ENCODE measurements at places on chromosomes 2 and 18. TPM values are rescaled to one million over a fixed set of nuclear protein-coding genes. Genes with fewer than 3 reads are reported as not detected.

GRCh38 chr2:188974164-188974563 is at the start of gene COL3A1:
Gene COL3A1 (plus strand): TSS chr2:188974373. CDS start chr2:188974490, 117 bp downstream.
- H3K4me3 ChIP-seq: peak within 1 kb of the TSS; percentile 27
- H3K27ac ChIP-seq: peak within 1 kb of the TSS; percentile 47
- H3K27me3 ChIP-seq: no peaks in the 10 kb centered on the region

DNA sequence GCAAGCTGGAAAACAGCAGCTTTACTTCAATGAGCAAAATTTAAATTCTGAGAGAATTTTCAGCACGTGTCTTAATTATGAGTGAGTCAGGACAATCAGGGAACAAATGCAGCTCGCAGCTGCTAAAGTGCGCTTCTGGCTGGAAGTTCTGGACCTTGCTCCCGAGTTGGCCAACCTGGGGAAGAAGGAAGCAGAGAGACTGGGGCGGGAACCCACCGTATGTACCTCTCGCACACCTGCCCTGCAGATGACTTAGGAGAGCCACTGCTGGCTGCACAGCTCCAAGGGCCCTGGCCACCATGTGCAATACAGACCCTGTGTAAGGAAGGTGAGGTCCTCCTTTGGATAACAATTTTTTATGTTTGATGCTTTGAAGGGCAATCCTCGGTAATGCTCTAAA is 42.4 kb downstream of the REEP1 start:
- no peaks in the 10 kb centered on the region for H3K36me3 ChIP-seq
- no peak for DNase-seq
- peaks cover 15% of the 10 kb centered on the region for H3K27me3 ChIP-seq
- H3K27ac ChIP-seq: no peak overlapping the region
- no peaks in the 10 kb centered on the region for H3K4me1 ChIP-seq

DNA sequence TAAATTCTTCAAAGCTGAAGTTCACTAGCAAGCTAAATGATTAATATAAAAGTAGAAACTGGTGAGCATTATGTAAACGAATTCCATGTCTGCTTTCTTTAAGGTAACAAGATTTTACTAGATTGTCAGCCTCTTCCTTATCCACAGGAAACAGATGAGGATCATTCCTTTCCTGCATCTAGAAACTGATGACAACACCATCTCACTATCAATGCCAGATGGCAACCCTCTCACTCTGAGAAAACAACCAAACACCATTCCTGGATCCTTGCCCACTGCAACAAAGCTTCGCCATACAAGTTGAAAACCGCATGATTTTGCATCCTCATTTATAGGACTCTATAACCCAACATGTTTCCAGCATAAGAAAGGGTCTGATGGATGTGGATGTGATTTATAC is 122.9 kb downstream of the ZNF521 start:
- H3K27me3 ChIP-seq: no peaks in the 10 kb centered on the region
- no peaks in the 10 kb centered on the region for H3K36me3 ChIP-seq
- no peak overlapping the region for H3K4me3 ChIP-seq
- H3K27ac ChIP-seq: peak overlapping the region; percentile 2

- DNase-seq: no peak
- H3K27ac ChIP-seq: no peak overlapping the region
- no peak overlapping the region for H3K4me3 ChIP-seq
- peaks cover 6% of the 10 kb centered on the region for H3K27me3 ChIP-seq
Observed at GRCh38 chr2:127027715-127028114, 79.2 kb downstream of the BIN1 start.

Gene PAX8
- total RNA-seq: 4.8 TPM

DNA sequence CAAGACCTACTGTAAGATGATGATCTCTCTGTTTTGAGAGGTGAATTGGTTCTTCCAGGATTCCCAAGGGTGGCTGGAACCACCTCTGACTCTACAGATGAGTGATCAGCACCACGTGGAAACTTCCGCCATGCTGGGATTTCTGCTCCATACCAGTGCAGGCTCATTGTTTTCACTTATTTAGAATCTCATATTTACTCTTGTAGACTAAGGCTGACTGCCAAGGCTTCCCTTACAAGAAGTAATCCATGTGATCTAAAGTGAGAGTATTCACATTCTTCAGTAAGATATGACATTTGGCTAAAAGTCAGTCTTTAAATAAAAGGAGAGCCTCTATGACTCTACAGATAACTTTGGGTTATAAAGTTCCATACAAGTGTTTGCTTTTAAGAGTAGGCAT is 322.9 kb upstream of the RAB12 start:
- no peak overlapping the region for H3K4me3 ChIP-seq
- no peak for DNase-seq
- H3K27me3 ChIP-seq: no peaks in the 10 kb centered on the region
- H3K4me1 ChIP-seq: no peaks in the 10 kb centered on the region
- no peaks in the 10 kb centered on the region for H3K36me3 ChIP-seq

- no peak overlapping the region for H3K27ac ChIP-seq
- no peak overlapping the region for H3K4me3 ChIP-seq
- no peak for DNase-seq
- no peaks in the 10 kb centered on the region for H3K36me3 ChIP-seq
- H3K4me1 ChIP-seq: no peaks in the 10 kb centered on the region
- no peaks in the 10 kb centered on the region for H3K27me3 ChIP-seq
Observed at GRCh38 chr2:150778828-150779227, 291.4 kb upstream of the RND3 start.

Gene PSD4
- 29.8 TPM for total RNA-seq

- H3K4me3 ChIP-seq: no peak overlapping the region
- no peaks in the 10 kb centered on the region for H3K27me3 ChIP-seq
- no peak overlapping the region for H3K27ac ChIP-seq
Observed at GRCh38 chr2:55408918-55409868, 10.5 kb downstream of the CCDC88A start.

GRCh38 chr18:25057491-25058050 is 294.4 kb downstream of the ZNF521 start:
- H3K27me3 ChIP-seq: no peaks in the 10 kb centered on the region
- no peak for DNase-seq
- no peaks in the 10 kb centered on the region for H3K36me3 ChIP-seq
- H3K4me3 ChIP-seq: no peak overlapping the region

- H3K4me3 ChIP-seq: no peak overlapping the region
- H3K36me3 ChIP-seq: no peaks in the 10 kb centered on the region
- H3K27me3 ChIP-seq: peaks cover 5% of the 10 kb centered on the region
- H3K27ac ChIP-seq: no peak overlapping the region
- no peaks in the 10 kb centered on the region for H3K4me1 ChIP-seq
Observed at GRCh38 chr2:120992791-120993555, 257.3 kb downstream of the GLI2 start.

DNA sequence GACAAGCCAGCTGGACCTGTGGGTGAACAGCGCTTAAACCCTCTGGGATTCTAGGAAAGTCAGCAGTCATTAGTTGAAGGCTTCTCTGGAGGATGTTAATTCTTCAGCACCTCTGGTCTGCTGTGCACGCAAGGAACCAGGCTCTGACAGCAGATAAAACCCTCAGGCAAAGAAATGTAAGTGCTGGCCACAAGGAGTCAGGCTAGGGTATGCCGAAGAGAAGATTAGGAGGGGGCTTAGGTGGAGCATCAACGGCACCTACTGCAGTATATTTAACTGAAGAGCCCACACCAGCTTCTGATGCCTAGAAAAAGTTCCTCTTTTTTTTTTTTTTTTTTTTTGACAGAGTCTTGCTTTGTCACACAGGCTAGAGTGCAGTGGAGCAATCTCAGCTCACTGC is 304.2 kb upstream of the MC4R start:
- H3K4me3 ChIP-seq: no peak overlapping the region
- DNase-seq: no peak
- no peaks in the 10 kb centered on the region for H3K36me3 ChIP-seq
- no peak overlapping the region for H3K27ac ChIP-seq
- H3K27me3 ChIP-seq: no peaks in the 10 kb centered on the region

Gene GRHL1
- 4.7 TPM for total RNA-seq

- peaks cover 14% of the 10 kb centered on the region for H3K4me1 ChIP-seq
- no peak overlapping the region for H3K4me3 ChIP-seq
- H3K36me3 ChIP-seq: no peaks in the 10 kb centered on the region
- no peak for DNase-seq
Observed at GRCh38 chr2:240601831-240602160, 15.3 kb downstream of the CAPN10 start.

- no peaks in the 10 kb centered on the region for H3K4me1 ChIP-seq
- no peak overlapping the region for H3K4me3 ChIP-seq
- no peak for DNase-seq
Observed at GRCh38 chr2:33242845-33243244, 233.6 kb upstream of the RASGRP3 start.

GRCh38 chr2:10343658-10344057 is 41.0 kb downstream of the HPCAL1 start:
- H3K36me3 ChIP-seq: no peaks in the 10 kb centered on the region
- no peak overlapping the region for H3K27ac ChIP-seq
- no peak for DNase-seq
- peaks cover 89% of the 10 kb centered on the region for H3K4me1 ChIP-seq
- H3K27me3 ChIP-seq: no peaks in the 10 kb centered on the region

DNA sequence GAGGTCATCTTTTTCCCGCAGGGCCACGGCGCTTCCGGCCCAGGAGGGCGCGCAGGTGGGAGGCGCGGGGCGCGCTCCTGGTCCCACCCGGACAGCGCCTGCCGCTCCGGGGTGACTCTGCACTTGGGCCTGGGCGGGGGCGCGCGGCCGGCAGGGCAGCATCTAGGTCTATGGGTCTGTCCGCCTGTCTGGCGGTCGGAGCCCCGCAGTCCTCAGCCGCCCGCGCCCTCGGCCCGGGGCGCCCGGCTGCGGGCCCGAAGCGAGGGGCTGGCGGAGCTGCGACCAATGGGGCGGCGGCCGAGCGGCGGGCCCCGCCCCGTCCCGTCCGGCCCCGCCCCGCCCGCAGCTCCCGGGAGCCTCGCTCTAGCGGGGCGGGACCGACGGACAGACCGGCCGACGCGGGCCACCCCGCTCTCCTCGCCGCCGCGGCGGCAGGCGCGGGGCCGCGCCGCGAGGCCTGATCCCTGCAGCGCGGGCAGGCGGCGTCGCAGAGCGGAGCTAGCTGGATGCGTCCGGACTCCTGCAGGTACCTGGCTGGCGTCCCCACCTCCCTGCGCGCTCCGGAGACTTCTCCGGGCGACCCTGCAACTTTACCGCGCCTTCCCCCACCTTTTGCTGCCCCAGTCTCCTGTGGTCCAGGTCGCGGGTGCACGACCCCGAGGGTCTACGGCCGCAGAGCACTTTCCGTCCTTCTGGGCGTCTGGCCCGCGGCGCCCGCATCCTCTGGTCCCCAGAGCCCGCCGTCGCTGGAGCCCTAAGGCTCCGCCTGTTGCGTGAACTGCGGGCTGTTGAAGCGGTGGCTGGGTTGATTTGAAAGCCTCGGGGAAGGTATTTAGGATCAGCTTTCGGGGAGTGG is at the start of gene KCNS3:
Gene KCNS3 (plus strand): TSS at position 387 of the 856 bp plus-strand sequence. CDS start 52,342 bp downstream, outside the sequence.
- DNase-seq: peak; percentile 45
- peaks cover 74% of the 10 kb centered on the region for H3K27me3 ChIP-seq
- H3K27ac ChIP-seq: peak within 1 kb of the TSS; percentile 81
- peaks cover 10% of the 10 kb centered on the region for H3K4me1 ChIP-seq
- H3K4me3 ChIP-seq: peak within 1 kb of the TSS; percentile 72

DNA sequence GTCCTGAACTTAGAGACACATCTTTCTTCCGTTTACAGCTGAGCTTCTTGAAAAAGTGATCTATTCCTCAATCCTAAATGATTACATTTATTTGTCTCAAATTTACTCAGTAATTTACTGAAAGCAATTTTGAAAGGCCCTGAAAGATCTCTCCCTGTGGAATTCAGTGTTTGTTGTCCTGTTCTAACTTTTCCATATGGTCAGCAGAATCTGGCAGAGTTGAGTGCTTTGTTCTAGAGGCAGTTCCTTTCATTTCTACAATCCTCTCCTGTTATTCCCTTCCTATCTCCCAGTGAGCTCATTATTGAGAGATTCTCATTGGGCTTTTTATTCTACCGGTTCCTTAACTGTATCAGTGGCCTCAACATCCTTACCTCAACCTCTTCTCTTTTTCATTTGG is 36.5 kb upstream of the REG3G start:
- H3K27ac ChIP-seq: no peak overlapping the region
- H3K4me3 ChIP-seq: no peak overlapping the region
- no peaks in the 10 kb centered on the region for H3K4me1 ChIP-seq
- H3K27me3 ChIP-seq: peaks cover 35% of the 10 kb centered on the region
- DNase-seq: no peak

GRCh38 chr2:68086166-68086565 is 23.4 kb upstream of the C1D start:
- no peaks in the 10 kb centered on the region for H3K27me3 ChIP-seq
- DNase-seq: no peak
- H3K27ac ChIP-seq: no peak overlapping the region

GRCh38 chr2:165691615-165692014 is 102.4 kb downstream of the GALNT3 start:
- no peak for DNase-seq
- no peaks in the 10 kb centered on the region for H3K4me1 ChIP-seq
- H3K4me3 ChIP-seq: no peak overlapping the region
- H3K27ac ChIP-seq: no peak overlapping the region

DNA sequence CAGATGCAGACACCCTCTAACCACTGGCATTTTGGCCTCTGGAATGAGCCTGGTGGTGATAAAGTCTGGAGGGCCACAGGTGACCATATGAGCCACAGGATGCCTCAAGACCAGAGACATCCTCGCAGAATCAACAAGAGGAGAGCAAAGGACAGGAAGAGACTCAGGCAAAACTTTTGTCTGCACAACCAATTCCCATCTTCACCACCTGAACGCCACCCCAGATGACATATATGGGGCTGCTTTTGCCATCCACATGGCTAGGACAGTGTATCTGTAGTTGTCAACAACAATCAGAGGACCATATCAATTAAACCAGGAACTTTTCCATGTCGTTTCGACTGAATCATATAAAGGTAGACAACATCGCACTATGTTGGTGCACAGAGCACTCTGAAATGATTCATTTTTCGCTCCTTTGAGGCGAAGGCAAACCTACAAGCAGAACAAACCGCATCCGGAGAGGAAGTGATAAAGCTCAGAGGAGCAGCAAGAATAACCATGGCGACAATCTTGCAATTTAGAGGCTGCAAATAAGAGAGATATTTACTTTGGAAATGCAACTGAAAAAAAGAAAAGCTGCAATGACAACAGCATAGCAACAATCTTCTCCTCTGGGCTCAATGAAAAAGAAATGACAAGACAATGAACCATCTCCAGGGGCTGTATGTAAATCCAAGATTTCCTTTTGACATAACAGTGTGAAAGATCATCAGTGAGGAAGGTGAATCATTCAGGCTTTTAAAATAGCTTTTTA is 204.5 kb downstream of the ARL4C start:
- DNase-seq: no peak
- no peak overlapping the region for H3K27ac ChIP-seq
- peaks cover 32% of the 10 kb centered on the region for H3K4me1 ChIP-seq

DNA sequence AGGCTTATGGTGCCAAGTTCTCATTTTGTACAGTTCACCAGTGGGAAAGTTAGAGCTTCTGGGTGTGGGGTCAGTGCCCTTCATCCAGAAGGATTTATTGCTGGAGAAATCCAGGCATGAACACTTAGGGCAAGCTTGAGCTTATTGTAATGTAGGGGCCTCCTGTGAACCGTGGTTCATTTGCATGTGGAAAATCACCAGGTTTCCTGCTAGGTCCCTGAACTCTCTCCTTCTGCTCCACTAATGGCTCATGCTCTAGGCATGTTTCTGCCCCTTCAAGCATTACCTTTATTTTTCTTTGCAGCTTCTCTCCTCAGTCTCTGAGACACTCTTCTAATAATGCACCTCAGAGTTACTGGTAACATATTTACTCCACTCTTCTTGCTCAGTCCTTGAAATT is 79.3 kb upstream of the FAM98A start:
- no peak for DNase-seq
- no peak overlapping the region for H3K27ac ChIP-seq
- H3K4me1 ChIP-seq: no peaks in the 10 kb centered on the region
- H3K36me3 ChIP-seq: no peaks in the 10 kb centered on the region
- H3K27me3 ChIP-seq: no peaks in the 10 kb centered on the region
